Activated T-helper 2 cell treated with anti-CD3 and anti-CD28 coated beads, Interferon-gamma antibody, Interleukin-2, Interleukin-4, amounts not matched to agents 10 μg/mL and 5 μg/mL and 100 μg/mL, durations not matched to agents 14 hours and 24 hours and 36 hours (primary cell): ENCODE measurements at places on chromosomes 7 and 10. TPM values are rescaled to one million over a fixed set of nuclear protein-coding genes. Genes with fewer than 3 reads are reported as not detected.

- no peak for DNase-seq
Measured at GRCh38 chr7:43124388-43124787, 11.9 kb downstream of the HECW1 start.

- no peak for DNase-seq
Measured at GRCh38 chr7:2158331-2159175, 74.2 kb downstream of the MAD1L1 start.

TIMM23 gene
- 90.9 and 93.6 TPM in 2 replicates for total RNA-seq

OIT3 gene
- total RNA-seq, result not detected in 2 replicates

GRCh38 chr10:72274730-72275350 lies 1.1 kb downstream of the DDIT4 start:
- DNase-seq, result peak; percentile 71

HOGA1 gene
- total RNA-seq, result not detected in 2 replicates

DNA sequence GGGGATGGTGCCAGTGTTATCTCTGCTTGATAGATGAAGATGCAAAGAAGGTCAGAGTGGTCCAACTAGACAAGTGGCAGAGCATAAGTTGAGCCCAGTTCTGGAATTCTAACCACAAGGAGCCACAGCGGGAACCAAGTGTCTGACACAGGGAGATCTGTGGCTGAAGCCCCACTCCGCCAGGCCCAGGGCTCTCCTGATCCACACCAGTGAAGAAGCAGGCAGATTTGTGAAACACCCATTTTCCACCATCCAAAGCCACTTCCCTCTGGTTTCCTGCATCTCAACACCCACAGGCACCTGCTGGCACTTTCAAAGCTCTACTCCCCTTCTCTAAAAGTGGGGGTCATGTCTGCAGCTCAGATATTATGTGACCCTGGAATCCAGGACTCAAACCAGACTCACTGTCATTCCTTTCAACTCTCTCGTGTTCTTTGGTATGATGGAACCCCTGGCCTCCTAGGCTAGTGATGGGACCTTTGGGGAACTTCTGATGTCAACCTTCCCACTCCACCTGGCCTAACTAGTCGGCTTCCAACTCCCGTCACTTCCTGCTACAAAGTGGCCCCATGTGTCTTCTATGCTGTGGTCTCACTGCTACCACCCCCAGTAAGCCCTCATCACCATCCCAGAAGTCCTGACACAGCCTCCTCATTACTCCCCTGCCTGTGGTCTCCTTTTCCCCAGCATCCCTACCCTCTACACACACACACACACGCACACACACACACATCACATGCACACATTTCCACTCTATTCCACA lies 177.6 kb downstream of the GRID1 start:
- no peak for DNase-seq

GRCh38 chr10:36555036-36555435 lies 570.4 kb upstream of the ANKRD30A start:
- DNase-seq, result no peak

GRCh38 chr10:134247-135131 lies 766 bp upstream of the ZMYND11 start:
- DNase-seq, result peak; percentile 32

DNA sequence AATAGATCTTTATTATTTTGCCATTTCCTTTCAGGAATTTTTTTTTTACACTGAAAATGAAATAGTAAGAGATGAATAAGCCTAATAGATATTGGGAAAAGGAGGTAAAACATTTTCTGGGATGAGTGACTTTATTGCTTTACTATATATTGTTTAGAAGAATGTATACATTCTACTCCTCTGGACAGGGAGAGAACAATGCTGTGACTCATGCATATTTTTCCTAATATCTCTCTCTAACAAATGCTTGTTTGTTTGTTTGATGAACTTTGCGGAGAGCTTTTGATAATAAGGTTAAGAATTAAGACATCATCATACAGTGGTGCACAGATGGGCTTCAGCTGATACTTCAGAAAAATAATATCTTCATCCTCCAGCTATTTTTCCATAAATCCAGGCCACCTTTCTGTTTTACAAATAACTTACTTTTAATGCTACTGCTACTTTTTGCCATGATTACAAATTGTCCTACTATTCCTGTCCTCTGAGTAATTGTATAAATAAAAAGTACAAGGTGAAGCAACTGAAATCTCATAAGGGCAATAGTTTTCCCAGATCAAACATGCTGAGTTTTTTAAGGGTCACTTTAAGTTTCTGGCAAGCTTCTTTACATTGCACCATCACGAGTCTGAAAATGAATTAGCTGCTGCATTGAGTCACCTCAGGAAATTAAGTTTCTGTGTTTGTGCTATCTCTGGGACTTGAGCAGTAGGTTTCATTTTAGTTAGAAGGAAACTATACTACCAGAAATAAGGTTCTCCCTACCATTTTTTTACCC lies 207.3 kb upstream of the POT1 start:
- no peak for DNase-seq

FAM204A gene
- 53.1 and 55.6 TPM in 2 replicates for total RNA-seq

DNA sequence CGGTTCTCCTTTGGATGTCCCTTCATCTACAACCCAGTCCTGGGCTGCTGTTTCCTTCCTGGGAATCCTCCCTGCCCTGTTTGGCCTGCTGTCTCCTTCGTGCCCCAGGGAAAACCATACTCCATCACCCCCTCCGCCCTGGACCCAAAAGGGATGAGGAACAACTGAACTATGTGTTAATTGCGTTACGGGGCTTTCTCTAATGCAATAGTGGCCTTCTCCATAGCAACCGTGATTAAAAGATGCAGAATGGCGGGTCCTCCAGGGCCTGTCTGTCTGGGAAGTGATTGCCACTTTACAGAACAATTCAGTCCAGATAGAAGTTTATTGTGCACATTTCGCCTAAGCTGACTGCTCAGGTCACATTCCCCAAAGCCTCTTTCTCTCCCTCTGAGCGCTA lies 112.0 kb upstream of the FGFR2 start:
- no peak for DNase-seq

DNA sequence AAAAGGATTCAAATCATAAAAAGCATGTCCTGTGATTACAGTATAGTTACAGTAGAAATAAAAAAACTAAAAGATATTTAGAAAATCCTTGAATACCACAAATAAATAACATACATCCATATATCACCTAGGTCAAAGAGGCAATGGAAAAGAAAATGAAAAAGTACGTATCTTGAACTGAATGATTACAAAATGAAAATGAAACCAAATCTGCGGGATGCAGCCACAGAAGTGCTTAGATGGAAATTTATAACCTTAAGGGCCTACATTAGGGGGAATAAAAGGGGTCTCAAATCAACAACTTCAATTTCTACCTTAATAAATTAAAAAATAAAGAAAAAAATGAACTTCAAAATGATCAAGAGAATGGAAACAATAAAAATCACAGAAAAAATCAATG lies 879.0 kb upstream of the CELF2 start:
- DNase-seq, result no peak

- no peak for DNase-seq
Measured at GRCh38 chr7:5631152-5631551, 150.3 kb downstream of the RNF216 start.

- DNase-seq, result peak; percentile 62
Measured at GRCh38 chr7:121530227-121531174, 134.4 kb upstream of the FAM3C start.

GOLGA7B gene
- total RNA-seq, result 0.34 and 0.62 TPM in 2 replicates

ITGB8 gene
- total RNA-seq, result 0.05 TPM in 1 of 2 replicates, not detected in the other

DNA sequence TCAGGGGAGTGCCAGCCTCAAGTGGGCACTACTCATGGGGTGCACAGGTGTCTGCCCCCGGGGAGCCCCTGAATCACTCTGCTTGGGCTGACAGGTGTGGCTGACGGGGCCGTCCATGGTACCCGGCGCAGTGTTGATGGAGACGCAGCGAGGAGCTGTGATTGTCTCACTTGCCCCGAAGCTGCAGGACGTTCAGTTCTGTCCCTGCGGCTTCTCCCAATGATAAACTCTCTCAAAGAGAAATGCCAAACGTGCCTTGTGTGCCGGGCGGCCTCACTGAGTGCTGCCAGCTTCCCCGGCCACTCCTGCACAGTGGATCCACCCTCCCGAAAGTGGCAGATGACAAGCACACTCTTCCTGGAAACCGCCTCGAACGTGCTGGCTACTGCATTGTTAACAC lies 203.2 kb downstream of the DNAJB6 start:
- DNase-seq, result no peak

DNA sequence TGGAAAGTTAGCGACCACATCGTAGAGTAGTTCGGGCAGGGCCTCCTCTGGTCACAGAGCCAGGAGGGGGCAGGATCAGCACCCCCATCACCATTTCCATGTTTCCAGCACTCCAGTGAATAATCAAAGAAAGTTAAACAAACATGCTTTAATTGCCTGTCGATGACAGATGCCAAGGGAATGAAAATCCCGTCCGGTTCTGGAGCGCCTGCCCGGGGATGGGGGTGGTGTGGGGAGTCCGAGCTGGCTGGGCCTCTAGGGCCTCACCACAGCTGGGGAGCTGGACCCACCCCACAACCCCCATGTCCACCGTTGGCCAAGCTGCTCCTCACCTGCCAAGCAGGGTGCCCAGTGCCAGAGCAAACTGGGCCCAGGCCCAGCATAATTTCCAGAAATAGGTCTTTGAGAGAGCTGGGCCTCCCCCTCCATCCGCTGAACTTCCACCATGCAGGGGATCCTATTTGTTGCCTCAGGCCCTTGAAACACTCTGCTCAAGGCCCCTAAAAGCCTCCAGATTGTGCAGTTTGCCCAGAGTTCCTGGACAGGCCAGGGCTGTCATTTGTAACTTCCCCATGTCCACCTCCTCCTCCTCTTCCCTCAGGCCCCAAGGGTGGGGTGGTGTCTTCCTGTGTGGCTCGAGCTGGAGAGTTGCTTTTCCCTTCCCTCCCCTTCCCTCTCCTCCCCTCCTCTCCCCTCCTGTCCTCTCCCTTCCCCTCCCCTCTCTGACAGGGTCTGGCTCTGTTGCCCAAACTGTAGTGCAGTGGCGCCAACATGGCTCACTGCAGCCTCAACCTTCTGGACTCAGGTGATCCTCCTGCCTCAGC lies 101.0 kb downstream of the MYL10 start:
- no peak for DNase-seq

GRM3 gene
- not detected in 2 replicates for total RNA-seq
